GM23338 (cell line): ENCODE measurements at places on chromosomes 1 and 21. TPM values are rescaled to one million over a fixed set of nuclear protein-coding genes. Genes with fewer than 3 reads are reported as not detected.
A peak's percentile ranks its signal among the peaks of the same experiment; 100 is the strongest.

The TAS1R1 gene
- total RNA-seq: not detected in 2 replicates

The KRTAP21-2 gene
- total RNA-seq: not detected in 2 replicates

The PRELP gene
- 0.03 and 0.08 TPM in 2 replicates for total RNA-seq

The OR2L5 gene
- total RNA-seq: not detected in 2 replicates

The ARHGEF11 gene
- 23.5 and 33.7 TPM in 2 replicates for total RNA-seq

DNA sequence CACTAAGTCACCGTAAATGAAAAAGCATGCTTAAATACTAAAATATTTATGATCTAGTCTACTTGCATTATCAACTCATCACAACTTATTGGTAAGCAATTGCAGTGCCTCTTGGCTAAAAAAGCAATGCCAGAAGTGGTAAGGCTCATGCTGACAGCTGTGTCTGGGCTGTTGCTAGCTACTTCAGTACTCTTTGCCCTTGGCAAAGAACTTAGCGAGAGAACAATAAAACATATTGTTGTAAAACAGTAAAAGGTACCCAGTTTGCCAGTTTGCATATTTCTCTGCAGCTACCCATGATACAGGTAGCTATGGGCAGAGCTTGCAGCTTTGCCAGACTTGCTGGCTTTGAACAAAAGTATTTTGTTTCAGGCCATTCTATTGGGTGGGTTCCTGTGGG is 73.1 kb downstream of the ATP6V1G3 start:
- H3K4me3 ChIP-seq: no peak overlapping the region
- H3K27ac ChIP-seq: no peak overlapping the region
- no peak for DNase-seq
- H3K36me3 ChIP-seq: no peaks in the 10 kb centered on the region
- no peaks in the 10 kb centered on the region for H3K4me1 ChIP-seq

GRCh38 chr1:9340864-9341263 is 48.2 kb downstream of the SPSB1 start:
- no peak overlapping the region for H3K27ac ChIP-seq
- H3K4me3 ChIP-seq: no peak overlapping the region
- H3K36me3 ChIP-seq: no peaks in the 10 kb centered on the region
- no peaks in the 10 kb centered on the region for H3K27me3 ChIP-seq
- no peak for DNase-seq
- no peaks in the 10 kb centered on the region for H3K4me1 ChIP-seq

GRCh38 chr1:7207875-7208646 is 422.8 kb downstream of the CAMTA1 start:
- H3K4me3 ChIP-seq: no peak overlapping the region
- no peaks in the 10 kb centered on the region for H3K4me1 ChIP-seq
- DNase-seq: peak; percentile 90
- no peaks in the 10 kb centered on the region for H3K27me3 ChIP-seq
- no peaks in the 10 kb centered on the region for H3K36me3 ChIP-seq

DNA sequence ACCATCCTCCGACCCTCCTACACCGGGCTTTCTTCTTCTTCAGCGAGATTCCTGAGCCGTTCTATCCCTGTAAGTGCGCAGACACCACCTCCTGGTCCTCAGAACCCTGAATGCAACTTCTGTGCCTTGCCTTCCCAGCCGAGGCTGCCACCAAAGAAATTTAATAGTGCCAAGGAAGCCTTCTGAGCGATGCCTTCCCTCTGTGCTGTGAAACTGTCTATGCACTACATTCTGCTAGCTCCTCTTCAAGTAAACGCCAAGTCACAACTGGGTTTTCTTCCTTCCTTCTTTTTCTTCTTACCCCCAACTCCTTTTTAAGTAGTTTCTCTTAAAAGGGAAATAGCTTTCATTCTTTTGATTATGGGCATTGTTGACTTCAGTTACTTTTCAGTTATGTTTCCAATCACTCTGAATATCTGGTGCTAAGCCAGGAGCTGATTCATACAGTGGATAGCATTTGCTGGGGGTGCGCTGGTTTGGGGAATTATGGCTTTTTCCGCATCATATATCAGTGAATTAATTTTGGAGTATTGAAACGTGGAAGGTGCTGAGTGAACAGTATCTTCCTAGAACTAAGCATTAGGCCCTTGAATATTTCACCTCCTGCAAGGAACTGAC is 38.6 kb upstream of the GPR88 start:
- no peaks in the 10 kb centered on the region for H3K4me1 ChIP-seq
- no peak overlapping the region for H3K4me3 ChIP-seq
- no peaks in the 10 kb centered on the region for H3K27me3 ChIP-seq
- peaks cover 14% of the 10 kb centered on the region; the same call in 1 of the 2 replicates for H3K36me3 ChIP-seq
- DNase-seq: no peak

DNA sequence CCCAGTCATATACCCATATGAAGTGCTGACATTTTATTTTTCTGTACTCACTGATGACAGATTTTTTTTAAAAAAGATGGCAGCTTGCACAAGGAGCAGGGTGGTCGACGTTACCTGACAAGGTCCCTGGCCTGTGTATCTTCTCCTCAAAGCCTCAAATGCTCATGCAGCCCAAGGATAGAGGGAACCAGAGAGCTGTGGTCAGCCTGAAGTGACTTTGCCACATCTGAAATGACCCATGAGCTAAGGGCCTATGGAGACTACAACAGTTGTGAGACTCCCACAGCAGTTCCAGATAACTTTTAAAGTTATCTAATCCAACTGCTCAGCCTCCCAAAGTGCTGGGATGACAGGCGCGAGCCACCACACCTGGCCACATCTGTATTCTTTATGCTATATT is 131.1 kb downstream of the GLUL start:
- H3K27me3 ChIP-seq: no peaks in the 10 kb centered on the region
- DNase-seq: no peak
- H3K27ac ChIP-seq: no peak overlapping the region
- H3K4me1 ChIP-seq: no peaks in the 10 kb centered on the region
- H3K36me3 ChIP-seq: no peaks in the 10 kb centered on the region
- H3K4me3 ChIP-seq: no peak overlapping the region

DNA sequence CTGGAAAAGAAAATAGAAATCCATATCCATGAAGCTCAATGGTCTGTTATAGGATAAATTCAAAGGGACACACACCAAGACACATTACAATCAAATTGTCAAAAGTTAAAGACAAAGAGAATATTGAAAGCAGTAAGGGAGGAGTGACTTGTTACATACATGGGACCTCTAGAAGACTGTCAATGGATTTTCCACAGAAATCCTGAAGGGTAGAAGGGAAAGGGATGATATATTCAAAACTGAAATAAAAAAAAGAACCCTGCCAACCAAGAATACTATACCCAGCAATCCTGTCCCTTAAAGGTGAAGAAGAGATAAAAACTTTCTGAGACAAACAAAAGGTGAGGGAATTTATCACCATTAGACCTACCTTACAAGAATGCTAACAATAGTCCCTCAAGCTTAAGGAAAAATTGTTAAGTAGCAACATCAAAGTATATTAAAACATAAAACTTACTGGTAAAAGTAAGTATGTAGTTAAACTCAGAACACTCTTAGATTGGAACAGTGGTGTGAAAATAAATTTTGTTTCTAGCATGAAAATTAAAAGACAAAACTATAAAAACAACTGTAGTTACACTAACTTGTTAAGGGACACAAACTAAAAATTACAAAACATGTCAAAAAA is 103.2 kb upstream of the APP start:
- no peaks in the 10 kb centered on the region for H3K27me3 ChIP-seq
- no peaks in the 10 kb centered on the region for H3K4me1 ChIP-seq
- no peak for DNase-seq

GRCh38 chr1:189175889-189176288 is 1301.8 kb downstream of the BRINP3 start:
- no peaks in the 10 kb centered on the region for H3K36me3 ChIP-seq
- no peak overlapping the region for H3K27ac ChIP-seq
- H3K4me3 ChIP-seq: no peak overlapping the region
- DNase-seq: no peak
- no peaks in the 10 kb centered on the region for H3K27me3 ChIP-seq

DNA sequence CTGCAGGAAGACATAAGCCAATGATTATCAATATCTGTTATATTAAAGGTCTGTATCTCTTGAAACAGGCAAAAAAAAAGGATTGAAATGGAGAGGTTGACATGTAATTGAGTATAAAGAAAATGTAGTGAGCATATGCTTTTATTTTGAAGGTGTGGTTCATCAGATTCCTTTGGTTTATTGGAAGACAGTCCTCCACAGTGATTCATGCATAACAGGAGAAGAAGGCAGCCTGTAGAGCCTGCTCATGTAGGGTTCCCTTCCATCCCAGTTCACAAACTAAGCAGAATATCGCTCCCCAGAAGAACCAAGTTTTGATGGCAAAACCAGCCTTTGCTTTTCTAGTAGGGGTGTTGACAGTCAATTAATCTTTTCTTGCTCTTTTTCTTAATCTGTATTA is 1016.8 kb upstream of the ADGRL4 start:
- H3K27me3 ChIP-seq: no peaks in the 10 kb centered on the region
- no peak for DNase-seq
- H3K27ac ChIP-seq: no peak overlapping the region
- H3K36me3 ChIP-seq: no peaks in the 10 kb centered on the region
- no peaks in the 10 kb centered on the region for H3K4me1 ChIP-seq
- no peak overlapping the region for H3K4me3 ChIP-seq

DNA sequence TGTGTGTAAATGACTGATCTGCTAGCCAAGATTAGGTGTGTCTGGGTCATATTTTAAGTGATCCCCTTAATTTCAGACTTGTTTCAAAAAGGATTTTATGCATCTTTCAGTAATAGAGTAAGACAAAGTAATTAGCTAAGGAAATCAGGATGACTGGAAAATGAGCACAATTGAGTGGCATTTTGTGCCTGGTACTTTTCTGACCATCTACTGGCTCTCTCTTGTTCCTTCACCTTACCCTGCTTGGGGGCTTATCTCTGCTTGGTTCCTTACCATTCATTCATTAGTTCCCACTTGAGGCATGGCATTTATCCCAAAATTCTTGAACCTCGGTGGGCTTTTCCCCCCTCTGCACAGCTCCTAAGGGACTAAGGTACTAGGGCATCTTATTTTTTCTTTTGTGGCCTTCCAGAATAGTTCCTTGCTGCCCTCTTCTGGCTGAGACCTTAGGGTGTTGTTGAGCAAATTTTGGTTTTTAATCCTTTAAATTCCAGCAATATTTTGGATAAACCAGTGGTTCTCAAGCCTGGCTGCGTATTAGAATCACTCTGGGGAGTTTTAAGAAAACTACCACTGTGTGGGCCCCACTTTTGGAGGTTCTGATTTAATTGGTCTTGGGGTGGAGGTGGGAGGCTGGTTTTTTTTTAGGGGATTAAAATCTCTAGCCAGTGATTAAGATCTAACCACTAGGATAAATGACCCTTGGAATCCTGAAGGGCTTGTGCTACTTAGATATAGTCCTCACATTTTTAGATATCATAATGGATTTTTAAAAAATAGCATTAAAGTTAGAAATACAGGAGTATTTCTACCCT is 50.8 kb downstream of the HS2ST1 start:
- DNase-seq: peak; percentile 71
- H3K27ac ChIP-seq: no peak overlapping the region
- H3K4me3 ChIP-seq: no peak overlapping the region

DNA sequence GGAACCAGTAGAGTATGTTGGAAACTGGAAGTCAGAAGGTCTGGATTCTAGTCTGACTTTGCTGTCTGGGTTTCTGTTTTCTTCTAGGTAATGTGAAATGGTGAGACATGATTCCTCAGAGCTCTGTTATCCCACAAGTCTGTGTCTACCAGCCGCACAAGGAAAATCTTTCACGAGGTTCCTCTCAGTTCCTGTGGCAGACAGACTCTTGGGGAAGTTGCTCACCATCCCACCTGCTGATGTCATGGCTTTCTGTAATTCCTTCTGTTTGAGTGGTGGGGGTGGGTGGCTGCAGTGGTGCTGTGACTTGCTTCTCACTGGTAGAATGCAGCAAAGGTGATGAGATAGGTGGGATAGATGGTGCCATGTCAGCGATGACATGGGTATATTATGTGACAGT is 17.1 kb upstream of the SCMH1 start:
- no peaks in the 10 kb centered on the region for H3K36me3 ChIP-seq
- no peak overlapping the region for H3K4me3 ChIP-seq
- DNase-seq: no peak
- H3K27me3 ChIP-seq: no peaks in the 10 kb centered on the region
- no peak overlapping the region for H3K27ac ChIP-seq
- no peaks in the 10 kb centered on the region for H3K4me1 ChIP-seq

- H3K4me3 ChIP-seq: no peak overlapping the region
- no peaks in the 10 kb centered on the region for H3K36me3 ChIP-seq
- DNase-seq: no peak
- no peaks in the 10 kb centered on the region for H3K4me1 ChIP-seq
- no peaks in the 10 kb centered on the region for H3K27me3 ChIP-seq
These were observed 25.2 kb downstream of the EVA1C start for GRCh38 chr21:32437729-32438128.

DNA sequence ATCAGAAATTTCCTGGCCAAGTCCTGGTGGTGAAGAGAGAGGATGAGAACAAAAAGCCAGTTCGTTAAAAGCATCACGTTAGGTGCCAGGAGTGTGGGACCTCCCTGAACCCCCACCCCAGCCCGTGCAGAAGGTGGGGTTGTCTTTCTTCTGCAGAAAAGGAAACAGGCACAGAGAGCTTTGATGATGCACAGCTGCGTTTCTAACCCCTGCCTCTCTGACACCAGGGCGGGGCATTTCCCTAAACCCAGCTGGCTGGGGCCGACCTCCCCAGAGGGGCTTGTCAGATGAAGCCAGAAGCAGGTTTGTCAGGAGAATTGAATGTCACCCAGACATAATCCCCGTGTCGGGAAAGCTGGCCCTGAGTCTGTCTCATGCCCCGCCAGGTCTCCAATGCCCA is 189.3 kb upstream of the EDN2 start:
- DNase-seq: no peak
- no peaks in the 10 kb centered on the region for H3K36me3 ChIP-seq
- no peak overlapping the region for H3K27ac ChIP-seq
- no peak overlapping the region for H3K4me3 ChIP-seq
- no peaks in the 10 kb centered on the region for H3K4me1 ChIP-seq

DNA sequence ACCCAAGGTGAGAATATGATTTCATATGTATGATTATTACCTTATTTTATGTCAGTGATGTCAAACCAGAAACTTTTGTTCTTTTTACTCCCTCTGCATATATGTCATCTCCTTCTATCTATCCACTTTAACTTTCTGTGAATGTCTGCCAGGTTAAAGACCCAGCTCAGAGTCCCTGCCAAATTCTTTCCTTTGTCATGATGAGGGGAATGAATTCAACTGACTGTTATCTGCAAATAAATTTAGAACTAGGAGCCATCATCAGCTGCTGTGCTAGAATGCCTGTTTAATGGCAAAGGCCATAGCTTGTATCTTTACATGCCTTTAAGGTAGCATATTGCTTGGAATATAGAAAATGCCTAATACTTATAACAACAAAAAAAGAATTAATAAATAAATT is 815.6 kb upstream of the NEGR1 start:
- no peaks in the 10 kb centered on the region for H3K36me3 ChIP-seq
- no peak overlapping the region for H3K27ac ChIP-seq
- no peak overlapping the region for H3K4me3 ChIP-seq
- no peaks in the 10 kb centered on the region for H3K27me3 ChIP-seq
- DNase-seq: peak; percentile 77
- H3K4me1 ChIP-seq: peaks cover 15% of the 10 kb centered on the region
